Pancreas (tissue), 10 donors: ENCODE measurements at places on chromosomes 3 and 15. TPM values are rescaled to one million over a fixed set of nuclear protein-coding genes. Genes with fewer than 3 reads are reported as not detected.

ARL8B gene
- total RNA-seq: 26.9 TPM

FAM81A gene
- 2.2 TPM for total RNA-seq

DNA sequence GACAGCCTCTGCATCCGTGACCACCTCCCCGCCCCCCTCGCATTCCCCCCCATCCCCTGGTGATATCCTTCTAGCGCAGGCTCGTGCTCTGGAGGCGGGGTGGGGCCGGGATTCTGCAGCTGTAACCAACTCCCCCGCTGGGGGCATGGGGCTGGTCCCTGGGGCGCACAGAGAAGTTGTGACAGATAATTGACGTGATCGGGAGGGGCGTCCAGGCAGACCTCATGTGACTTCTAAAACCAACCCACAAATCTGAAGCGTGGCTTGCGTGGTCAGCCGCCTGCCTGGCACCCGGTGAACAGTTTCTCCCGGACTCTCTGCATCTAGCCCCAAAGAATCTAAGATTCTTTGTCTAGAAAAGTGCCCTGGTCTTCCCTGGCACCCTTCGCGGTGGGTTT is 100.6 kb upstream of the IGF1R start:
- H3K36me3 ChIP-seq: no peaks in the 10 kb centered on the region
- no peaks in the 10 kb centered on the region for H3K27me3 ChIP-seq
- peak overlapping the region; percentile 56 for H3K27ac ChIP-seq
- peak overlapping the region; percentile 34 for H3K4me3 ChIP-seq
- peaks cover 5% of the 10 kb centered on the region for H3K4me1 ChIP-seq

- no peaks in the 10 kb centered on the region for H3K27me3 ChIP-seq
- H3K4me1 ChIP-seq: no peaks in the 10 kb centered on the region
- no peak for DNase-seq
- H3K36me3 ChIP-seq: no peaks in the 10 kb centered on the region
These were observed 42.5 kb downstream of the SETD2 start for GRCh38 chr3:47121409-47121808.

CAPN3 gene
- total RNA-seq: 2.7 TPM

GRCh38 chr3:151839313-151839631 is 25.4 kb downstream of the AADAC start:
- DNase-seq: no peak
- H3K27ac ChIP-seq: no peak overlapping the region
- no peaks in the 10 kb centered on the region for H3K27me3 ChIP-seq

DNA sequence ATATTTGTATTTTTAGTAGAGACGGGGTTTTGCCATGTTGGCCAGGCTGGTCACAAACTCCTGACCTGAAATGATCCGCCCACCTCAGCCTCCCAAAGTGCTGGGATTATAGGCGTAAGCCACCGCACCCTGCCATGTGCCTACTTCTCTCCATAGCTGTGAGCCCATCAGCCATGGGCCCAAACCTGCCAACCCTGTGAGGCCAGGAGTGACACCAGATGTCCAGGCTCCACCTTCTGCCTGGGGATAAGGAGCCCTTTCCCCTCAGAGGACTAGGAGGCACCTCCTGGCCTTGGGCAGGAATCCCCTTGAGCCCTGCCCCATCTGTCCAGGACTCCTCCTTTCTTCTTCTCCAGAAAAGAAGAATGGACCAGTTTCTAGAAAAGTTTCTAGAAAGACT is 14.2 kb upstream of the RFT1 start:
- peak; percentile 25 for DNase-seq
- no peak overlapping the region for H3K4me3 ChIP-seq
- H3K27ac ChIP-seq: peak overlapping the region; percentile 61
- H3K27me3 ChIP-seq: no peaks in the 10 kb centered on the region
- H3K36me3 ChIP-seq: no peaks in the 10 kb centered on the region

GRCh38 chr15:40309344-40309862 is 1.7 kb upstream of the PLCB2 start:
- H3K27me3 ChIP-seq: no peaks in the 10 kb centered on the region
- H3K36me3 ChIP-seq: no peaks in the 10 kb centered on the region
- no peak for DNase-seq
- H3K4me1 ChIP-seq: peaks cover 14% of the 10 kb centered on the region

- no peak overlapping the region for H3K27ac ChIP-seq
- no peaks in the 10 kb centered on the region for H3K36me3 ChIP-seq
- DNase-seq: no peak
- no peaks in the 10 kb centered on the region for H3K27me3 ChIP-seq
These were observed 59.9 kb upstream of the PPIB start for GRCh38 chr15:64222573-64223366.

DNA sequence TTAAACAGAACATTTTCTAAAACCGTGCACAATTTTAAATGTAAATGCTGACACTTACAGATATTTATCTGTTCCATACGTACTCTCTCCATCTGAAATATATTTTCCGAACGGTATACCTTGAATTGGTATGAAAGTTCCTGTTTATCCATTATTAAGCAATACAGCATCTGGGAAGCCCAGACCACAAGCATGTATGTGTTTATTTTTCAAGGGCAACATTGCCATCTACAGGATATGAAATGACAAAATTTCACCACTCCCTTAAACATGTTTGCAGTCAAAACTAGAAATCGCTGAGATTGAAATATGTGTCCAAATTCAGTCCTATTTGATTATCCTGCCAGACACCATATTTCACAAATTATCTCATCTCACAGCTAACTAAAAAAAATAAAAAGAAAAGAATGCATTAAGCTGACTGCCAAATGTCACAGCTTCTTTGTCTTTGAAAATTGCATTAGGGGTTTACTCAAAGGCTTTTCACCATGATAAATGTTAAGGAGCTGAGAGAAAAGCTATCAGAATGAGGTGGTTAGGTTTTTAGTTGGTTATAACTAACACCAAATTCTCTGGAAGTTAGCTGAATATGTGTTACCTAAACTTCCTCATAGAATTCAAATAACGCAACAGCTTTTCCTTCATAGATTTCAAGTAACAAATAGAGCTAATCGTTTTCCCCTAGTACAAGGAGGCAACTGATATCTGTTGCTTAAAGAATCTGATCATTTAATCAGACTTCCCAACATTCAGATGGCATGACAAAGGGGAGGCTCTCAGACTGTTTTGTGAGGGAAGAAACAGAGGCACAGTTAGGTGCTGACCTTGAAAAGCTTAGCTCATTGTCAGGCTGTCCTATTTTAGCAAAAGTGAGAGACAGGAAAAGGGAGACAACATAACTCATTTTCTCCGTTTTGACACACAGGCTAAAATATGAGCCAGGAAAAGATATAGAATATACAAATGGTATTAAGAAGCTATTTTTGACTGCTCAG is 533.1 kb downstream of the TBL1XR1 start:
- H3K27me3 ChIP-seq: no peaks in the 10 kb centered on the region
- no peaks in the 10 kb centered on the region for H3K4me1 ChIP-seq
- DNase-seq: no peak

- H3K36me3 ChIP-seq: no peaks in the 10 kb centered on the region
- H3K4me3 ChIP-seq: no peak overlapping the region
- H3K27ac ChIP-seq: no peak overlapping the region
- no peaks in the 10 kb centered on the region for H3K4me1 ChIP-seq
These were observed 41.7 kb upstream of the CORO2B start for GRCh38 chr15:68537097-68537496.

DNA sequence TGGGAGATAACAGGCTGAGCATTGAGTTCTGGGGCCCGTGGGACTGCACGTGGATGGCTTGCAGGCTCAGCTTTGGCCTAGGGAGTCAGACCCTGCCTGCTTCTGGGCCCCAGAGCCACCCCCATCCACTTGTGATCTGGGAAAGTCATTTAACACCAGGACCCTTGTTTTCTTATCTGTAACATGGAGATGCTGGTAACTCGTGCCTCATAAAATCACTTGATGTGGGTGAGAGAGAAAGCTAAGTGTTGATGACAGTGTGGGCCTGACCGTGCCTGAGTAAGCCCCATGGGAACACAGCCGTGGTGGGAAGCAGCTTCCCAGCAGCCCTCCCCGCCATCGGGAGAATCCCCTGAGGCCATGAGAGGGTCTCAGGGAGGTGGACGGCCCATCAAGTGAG is 378.1 kb downstream of the GABRB3 start:
- H3K27me3 ChIP-seq: no peaks in the 10 kb centered on the region
- DNase-seq: no peak
- no peaks in the 10 kb centered on the region for H3K36me3 ChIP-seq
- no peaks in the 10 kb centered on the region for H3K4me1 ChIP-seq

DNA sequence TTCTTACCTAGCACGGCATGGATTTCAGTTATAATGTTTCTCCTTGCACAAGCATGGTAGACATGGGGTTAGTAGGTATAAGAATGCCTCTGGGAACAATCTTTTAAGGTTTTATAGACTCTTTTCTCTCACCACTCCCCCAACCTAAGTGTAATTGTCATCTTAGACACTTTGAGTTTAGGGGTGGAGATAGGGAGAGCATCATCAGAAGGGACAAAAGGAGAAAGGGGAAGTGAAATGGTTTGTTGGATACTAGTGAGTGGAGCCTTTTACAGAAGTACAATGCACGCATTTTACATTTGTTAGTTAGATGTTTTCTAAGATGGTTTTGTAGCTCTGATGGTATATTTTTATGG is 189.2 kb downstream of the TP63 start:
- H3K4me1 ChIP-seq: no peaks in the 10 kb centered on the region
- no peak overlapping the region for H3K27ac ChIP-seq
- no peaks in the 10 kb centered on the region for H3K27me3 ChIP-seq
- H3K36me3 ChIP-seq: no peaks in the 10 kb centered on the region

- no peaks in the 10 kb centered on the region for H3K36me3 ChIP-seq
- no peak for DNase-seq
- H3K4me3 ChIP-seq: no peak overlapping the region
- H3K27ac ChIP-seq: no peak overlapping the region
- H3K4me1 ChIP-seq: no peaks in the 10 kb centered on the region
These were observed 127.6 kb downstream of the ATP1B3 start for GRCh38 chr3:142004025-142004424.

DNA sequence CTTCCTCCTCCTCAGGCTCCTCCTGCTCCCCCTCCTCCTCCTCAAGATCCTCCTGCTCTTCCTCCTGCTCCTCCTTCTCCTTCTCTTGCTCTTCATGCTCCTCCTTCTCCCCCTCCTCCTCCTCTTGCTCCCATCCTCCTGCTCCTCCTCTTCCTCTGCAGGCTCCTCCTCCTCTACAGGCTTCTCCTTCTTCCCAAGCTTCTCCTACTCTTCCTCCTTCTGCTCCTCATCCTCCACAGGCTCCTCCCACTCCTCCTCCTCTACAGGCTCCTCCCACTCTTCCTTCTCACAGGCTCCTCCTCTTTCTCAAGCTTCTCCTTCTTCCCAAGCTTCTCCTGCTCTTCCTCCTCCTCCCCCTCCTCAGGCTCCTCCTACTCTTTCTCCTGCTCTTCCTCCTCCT is 47.7 kb downstream of the WNT7A start:
- no peaks in the 10 kb centered on the region for H3K36me3 ChIP-seq
- no peaks in the 10 kb centered on the region for H3K4me1 ChIP-seq
- no peak overlapping the region for H3K27ac ChIP-seq
- no peaks in the 10 kb centered on the region for H3K27me3 ChIP-seq
- no peak overlapping the region for H3K4me3 ChIP-seq

CYP1A1 gene
- not detected for total RNA-seq

- no peaks in the 10 kb centered on the region for H3K36me3 ChIP-seq
- DNase-seq: no peak
- H3K4me3 ChIP-seq: no peak overlapping the region
- H3K4me1 ChIP-seq: no peaks in the 10 kb centered on the region
- H3K27ac ChIP-seq: no peak overlapping the region
These were observed 1.8 kb upstream of the SRGAP3 start for GRCh38 chr3:9251055-9251786.

SMCO1 gene
- not detected for total RNA-seq

DNA sequence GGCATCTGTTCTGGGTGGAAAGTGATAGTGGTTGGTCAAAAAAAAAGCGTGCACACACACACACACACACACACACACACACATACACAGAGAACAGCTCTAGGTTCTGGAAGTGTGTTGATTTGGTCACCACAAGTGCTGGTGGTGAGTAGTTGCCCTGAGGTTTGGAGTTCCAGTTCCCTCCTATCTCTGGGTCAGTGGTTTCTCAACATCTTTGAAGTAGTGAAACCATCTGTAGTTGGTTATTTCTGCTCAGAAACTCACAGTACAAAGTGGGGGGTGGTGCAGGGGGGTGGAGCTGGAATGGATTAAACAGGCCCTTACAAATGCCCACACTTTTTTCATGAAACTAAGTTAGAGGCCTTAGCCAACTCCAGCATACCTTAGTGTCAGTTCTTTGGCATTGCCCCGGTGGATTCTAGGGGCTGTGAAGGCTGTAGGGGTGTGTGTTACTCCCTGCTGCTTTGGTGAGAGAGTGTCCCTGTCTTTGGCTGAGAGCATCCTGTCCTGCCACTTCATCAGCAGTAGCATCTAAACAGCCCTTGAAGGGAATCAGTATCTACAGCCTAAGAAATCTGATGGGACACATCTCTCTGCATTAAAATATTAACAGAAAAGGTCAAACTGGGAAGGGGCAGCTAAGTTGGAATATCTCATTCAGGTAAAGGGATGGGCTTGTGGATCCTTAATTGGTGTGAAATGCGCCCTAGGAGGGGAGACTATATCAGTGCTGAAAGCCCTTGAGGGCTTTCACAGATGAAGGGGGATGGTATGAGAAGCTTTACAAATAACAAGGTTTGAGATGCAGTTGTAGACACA is 20.6 kb downstream of the SMAD3 start:
- DNase-seq: no peak
- no peaks in the 10 kb centered on the region for H3K27me3 ChIP-seq
- H3K27ac ChIP-seq: no peak overlapping the region
- no peak overlapping the region for H3K4me3 ChIP-seq

DNA sequence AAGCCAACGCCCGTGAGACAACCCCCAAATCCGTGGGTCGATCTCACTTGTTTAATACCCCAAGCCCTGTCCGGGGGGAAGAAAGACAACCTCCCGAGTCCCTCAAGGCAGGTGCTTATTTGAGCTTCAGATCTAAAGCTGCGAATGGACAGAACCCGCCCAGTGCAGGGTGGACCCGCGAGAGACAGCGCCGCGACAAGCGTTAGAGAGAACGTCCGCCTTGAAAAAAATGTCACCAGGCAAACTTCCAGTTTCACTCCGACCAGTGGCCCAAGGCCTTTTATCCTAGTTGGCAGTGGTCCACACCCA is 740 bp upstream of the OXSR1 start:
- DNase-seq: no peak
- peak overlapping the region; percentile 88 for H3K4me3 ChIP-seq
- H3K4me1 ChIP-seq: peaks cover 13% of the 10 kb centered on the region
- no peaks in the 10 kb centered on the region for H3K36me3 ChIP-seq

DNA sequence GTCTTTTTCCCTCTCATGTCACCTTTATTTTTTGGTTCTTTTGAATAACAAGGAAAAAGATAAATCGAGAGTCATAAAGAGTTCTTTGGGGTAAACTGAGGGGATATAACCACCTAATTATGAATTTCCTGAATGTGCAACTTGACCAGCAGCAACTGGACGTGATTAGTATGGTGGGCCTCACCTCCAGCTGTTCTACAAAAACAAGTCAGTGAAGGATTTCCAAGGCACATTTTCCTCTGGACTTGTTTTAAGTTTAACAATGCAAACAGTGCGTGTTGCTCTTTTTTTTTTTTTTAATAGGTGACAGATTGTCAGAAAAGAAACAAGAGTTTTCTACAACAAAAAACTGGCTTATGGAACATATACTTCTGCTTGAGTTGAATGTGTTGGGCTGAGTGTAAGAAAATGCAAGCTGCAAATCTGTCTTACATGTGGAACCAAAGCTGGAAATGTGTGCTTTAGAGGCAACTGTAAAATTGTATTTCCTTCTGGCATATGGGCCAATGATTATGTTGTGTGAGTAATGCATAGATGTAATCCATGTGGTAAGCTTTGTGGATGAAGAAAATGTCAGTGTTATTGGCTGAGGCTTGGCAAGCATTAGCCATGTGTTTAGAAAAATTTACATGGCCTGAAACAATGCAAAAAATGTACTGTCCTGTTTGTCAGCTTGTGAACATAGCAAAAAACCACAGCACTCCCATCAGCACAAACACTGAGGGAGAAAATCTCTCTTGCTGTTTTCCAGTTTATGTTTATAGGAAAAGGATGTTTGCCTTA is 44.5 kb upstream of the FNDC3B start:
- no peak overlapping the region for H3K4me3 ChIP-seq
- H3K27ac ChIP-seq: no peak overlapping the region
- H3K27me3 ChIP-seq: no peaks in the 10 kb centered on the region
- no peak for DNase-seq
- H3K36me3 ChIP-seq: no peaks in the 10 kb centered on the region
